ENCODE measurements at places on chromosomes 3 and 15. TPM values are rescaled to one million over a fixed set of nuclear protein-coding genes. Genes with fewer than 3 reads are reported as not detected.

DNA sequence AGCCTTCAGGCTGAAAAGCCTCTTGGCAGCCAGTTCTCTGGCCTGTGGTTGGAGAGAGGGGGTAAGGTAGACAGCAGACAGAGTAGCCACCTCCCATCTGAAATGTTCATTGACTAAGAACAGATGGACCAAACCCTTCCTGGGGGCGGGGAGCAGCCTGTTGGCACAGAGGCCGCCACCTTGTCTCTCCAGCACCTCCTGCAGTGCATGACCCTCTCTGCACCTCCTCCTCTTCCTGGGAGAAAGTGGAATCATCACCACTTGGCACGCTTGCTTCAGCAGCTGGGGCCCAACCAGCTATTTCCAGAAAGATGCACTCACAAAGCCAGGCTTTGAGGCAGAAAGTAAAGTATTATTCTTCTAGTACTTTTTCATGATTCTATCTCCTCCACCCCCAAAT is 313.4 kb upstream of the CHRM5 start:
- DNase-seq, result no peak

DNA sequence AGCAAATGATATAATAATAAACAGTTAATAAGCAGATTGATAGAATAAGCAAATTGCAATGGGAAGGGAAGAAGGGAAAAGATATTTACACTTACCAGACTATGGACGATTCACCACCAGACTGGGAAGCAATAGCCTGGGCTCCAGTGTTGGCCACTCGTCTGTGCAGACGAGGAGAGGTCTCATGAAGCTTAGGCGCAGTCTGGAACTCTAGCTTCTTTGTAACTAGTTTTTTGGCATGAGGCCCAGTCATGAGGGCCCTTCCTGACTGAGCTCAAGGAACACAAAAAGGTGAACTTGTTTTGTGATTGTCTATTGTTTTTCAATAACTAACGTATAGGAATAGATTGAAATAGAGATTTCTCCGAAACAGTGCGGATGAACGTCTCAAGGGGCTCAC is 63.3 kb upstream of the GATM start:
- DNase-seq, result no peak

DNA sequence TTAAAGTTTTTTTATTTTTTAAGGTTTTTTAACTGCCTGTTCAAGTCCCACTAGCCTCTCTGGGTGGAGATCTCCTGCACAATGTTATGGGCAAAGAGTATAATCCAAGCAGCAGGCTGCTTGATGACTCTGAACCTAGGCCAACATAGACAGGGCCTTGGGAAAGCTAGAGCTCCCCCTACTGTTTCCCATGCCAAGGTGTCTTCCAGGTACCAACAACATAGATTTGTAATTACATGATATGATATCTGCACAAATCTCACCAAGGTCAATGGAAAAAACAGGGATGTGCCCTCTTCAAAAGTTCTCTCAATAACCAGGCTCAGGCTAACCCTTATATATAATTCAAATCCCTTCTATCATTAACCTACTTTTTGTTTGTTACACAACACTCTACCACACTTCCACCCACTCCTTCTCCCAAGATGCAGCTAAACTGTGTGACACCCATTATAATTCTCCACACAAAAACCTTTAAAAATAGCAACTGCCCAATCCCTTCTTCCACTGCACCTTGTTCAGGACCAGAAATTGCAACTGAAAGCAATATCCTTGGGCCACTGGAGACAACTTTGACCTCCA is 43.8 kb downstream of the RBM15B start:
- DNase-seq, result no peak

- DNase-seq, result no peak
Observed at GRCh38 chr15:56244811-56245576, 1.3 kb upstream of the RFX7 start.

MESP2 gene
- 0.39 TPM for polyA plus RNA-seq
